ENCODE measurements at places on chromosomes 11 and 22. TPM values are rescaled to one million over a fixed set of nuclear protein-coding genes. Genes with fewer than 3 reads are reported as not detected.

The SLC1A2 gene
- 0.10 TPM for total RNA-seq

The MB gene
- total RNA-seq: 6.8 TPM

The OR51E1 gene
- total RNA-seq: not detected

The PLAAT5 gene
- not detected for total RNA-seq

The IGSF9B gene
- total RNA-seq: 3.1 TPM

The SMC1B gene
- total RNA-seq: 0.03 TPM

The DDIAS gene
- total RNA-seq: 14.9 TPM

The OR52B4 gene
- not detected for total RNA-seq

The SVIP gene
- total RNA-seq: 13.1 TPM

The A4GALT gene
- total RNA-seq: 23.4 TPM

The SHANK2 gene
- 6.4 TPM for total RNA-seq

The PRR33 gene
- total RNA-seq: not detected

The MAJIN gene
- not detected for total RNA-seq

The HMBS gene
- total RNA-seq: 45.4 TPM

The TRIM51 gene
- not detected for total RNA-seq

The STK33 gene
- 3.0 TPM for total RNA-seq

The CEP126 gene
- total RNA-seq: 3.4 TPM

The OR10A4 gene
- not detected for total RNA-seq

The SCO2 gene
- total RNA-seq: 6.4 TPM

The CHADL gene
- total RNA-seq: not detected

The RHOD gene
- 44.0 TPM for total RNA-seq

The CSF2RB gene
- total RNA-seq: not detected

The ARVCF gene
- total RNA-seq: 1.9 TPM

The INPPL1 gene
- 68.1 TPM for total RNA-seq

The SRPRA gene
- 59.8 TPM for total RNA-seq

The PLCB3 gene
- total RNA-seq: 19.6 TPM

The OR6A2 gene
- not detected for total RNA-seq

The GGT5 gene
- 4.0 TPM for total RNA-seq

The PRPF19 gene
- 168 TPM for total RNA-seq

The IL10RA gene
- total RNA-seq: not detected

The SOX10 gene
- not detected for total RNA-seq

The OR51B2 gene
- total RNA-seq: not detected

The NADSYN1 gene
- total RNA-seq: 43.0 TPM

The SLN gene
- 1.8 TPM for total RNA-seq

The LIF gene
- 31.6 TPM for total RNA-seq

The PC gene
- 40.7 TPM for total RNA-seq

The HORMAD2 gene
- total RNA-seq: not detected

The LGR4 gene
- total RNA-seq: 37.1 TPM

The ABCC8 gene
- 8.7 TPM for total RNA-seq

The PGA5 gene
- total RNA-seq: not detected

The KCNQ1 gene
- 0.76 TPM for total RNA-seq

The SORL1 gene
- total RNA-seq: 1.8 TPM

The KLHL35 gene
- total RNA-seq: 0.83 TPM

The NPTXR gene
- 8.9 TPM for total RNA-seq

The DGCR6 gene
- 2.0 TPM for total RNA-seq

The TMEM132A gene
- 92.5 TPM for total RNA-seq

The CDC42BPG gene
- 1.5 TPM for total RNA-seq

The ANKK1 gene
- not detected for total RNA-seq

The DESI1 gene
- 16.0 TPM for total RNA-seq

The ATL3 gene
- total RNA-seq: 35.2 TPM

Measured in A549 treated with Hydrocortisone at 1 μM for 4 hours (cell line).